ENCODE measurements at places on chromosomes 13 and 19.

DNA sequence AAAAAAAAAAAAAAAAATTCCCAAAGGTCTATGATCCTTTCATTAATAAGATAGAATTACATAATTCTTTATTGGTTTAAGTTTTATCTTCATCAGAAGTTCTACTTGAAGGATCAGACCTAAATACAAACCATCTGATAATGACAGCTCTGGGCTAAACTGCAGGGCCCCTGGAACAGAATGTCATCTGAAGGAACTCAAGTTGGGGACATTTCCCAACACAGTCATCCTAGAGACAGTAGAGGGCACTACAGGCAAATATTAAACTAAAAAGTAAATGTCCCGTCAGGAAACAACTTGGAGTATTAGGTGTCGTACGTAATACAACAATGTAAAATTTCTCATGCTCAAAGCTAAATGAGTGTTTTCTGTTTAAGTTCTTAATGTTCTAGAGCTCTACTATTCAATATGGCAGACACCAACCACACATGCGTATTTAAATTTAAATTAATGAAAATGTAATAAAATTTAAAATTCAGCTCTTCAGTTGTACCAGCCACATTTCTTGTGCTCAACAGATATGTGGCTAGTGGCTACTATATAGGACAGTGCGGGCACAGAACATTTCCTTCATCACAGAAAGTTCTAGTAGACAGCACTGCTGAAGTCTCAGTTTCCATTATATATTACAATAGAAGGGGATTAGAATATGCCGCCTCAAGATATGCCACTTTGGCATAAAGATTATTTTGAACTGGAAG lies 21.8 kb upstream of the NAXD start:
- no peak for DNase-seq

- DNase-seq: peak; percentile 73
Measured at GRCh38 chr19:50567882-50568727, at the start of gene LRRC4B. LRRC4B (minus strand) TSS chr19:50568435; CDS start chr19:50548838, 19,597 bp downstream.

DNA sequence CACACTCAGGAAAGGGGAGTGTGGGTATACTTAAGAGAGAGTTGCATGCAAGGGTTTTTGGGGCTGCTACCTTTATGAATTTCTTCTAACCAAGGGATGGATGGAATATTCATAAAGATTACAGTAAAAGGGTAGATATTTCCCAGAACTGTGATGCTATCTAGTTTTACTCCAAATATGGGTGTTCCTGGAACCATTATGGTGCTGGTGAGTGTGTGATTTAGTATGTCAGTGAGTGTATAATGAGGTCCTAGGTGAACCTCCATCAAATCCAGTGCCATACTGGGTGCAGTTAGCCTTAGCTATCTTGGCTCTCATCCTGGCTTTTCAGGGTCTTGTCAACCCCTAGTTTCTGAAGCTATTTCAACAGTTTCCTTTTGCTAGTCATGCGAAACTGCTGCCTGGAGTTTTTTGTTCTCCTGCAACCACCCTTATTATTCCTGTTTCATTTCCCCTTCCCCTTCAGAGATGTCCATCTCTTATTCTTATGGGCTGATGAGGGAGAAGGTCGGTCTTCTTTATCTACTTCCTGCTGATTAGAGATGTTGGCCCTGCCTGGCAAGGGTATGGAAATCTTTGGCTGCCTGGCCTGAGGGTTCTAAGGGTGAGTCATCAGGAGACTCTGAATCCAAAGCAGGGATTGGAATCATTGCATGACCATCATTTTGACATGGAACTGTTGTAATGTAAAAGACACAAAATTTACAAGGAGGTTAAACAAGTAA lies 202.3 kb downstream of the NBEA start:
- DNase-seq: no peak

- DNase-seq: no peak
Measured at GRCh38 chr13:90793261-90793820, 554.1 kb upstream of the MIR17HG start.

DNA sequence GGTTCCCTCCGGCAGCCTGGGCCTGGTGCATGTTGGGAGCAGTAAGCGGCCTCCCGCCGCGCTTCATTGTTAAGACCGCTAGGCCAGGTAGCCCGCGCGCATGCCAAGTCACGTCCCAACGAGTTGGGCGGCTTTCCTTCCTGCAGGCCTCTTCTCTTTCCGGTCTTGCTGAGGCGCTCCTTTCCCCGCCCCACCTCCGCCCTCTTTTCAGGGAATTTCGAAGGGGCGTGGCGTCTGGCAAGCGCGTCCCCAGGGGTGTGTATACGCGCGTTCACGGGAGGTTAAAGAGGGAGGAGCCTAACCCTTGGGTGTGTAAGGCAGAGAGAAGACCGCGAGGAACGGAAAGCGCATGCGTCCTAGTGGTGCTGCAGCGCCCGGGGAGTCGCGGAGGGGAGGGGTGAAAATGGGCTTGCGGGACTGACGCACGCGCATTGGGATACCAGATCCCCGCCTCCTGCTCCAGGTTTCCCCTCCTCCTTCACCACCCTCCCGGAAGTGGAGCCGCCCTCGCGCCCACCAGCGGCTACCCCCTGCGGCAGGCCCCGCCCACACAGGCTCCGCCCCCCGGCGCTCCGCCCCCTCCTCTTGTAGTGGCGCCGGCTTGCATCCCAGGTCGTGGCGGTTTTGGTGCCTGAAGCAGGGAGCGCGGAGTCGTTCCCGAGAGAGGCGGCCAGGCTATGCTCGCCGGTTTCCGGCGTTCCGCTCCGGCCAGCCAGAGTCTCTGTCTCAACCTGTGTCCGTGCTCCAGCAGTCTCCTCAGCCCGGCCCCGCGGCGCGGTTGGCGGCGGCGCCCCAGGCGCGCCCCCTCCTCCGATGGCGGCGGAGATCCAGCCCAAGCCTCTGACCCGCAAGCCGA lies at the start of gene WDFY2:
Gene WDFY2 (plus strand): TSS at position 588 of the 856 bp plus-strand sequence. CDS start 226 bp downstream, at position 814.
- peak; percentile 99 for DNase-seq

DNA sequence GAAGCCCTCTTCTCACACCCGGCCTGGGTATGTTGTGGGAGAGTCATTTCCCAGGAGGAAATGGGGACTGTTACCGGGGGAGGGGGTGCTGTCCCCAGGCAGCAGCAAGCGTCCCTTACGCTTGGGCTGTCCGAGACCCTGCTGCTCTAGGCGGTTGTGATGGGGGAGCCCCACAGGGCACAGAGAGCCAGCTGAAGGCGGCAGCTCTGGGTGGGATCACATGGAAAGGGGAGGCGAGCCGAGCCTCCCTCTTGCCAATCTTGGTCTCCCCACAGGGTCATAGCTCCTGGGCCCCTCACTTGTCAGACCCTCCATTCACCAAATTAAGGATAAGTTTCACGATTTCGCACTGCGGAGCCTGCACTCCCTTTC lies 22.0 kb downstream of the EPN1 start:
- DNase-seq: no peak

- no peak for DNase-seq
Measured at GRCh38 chr19:493391-494170, 2.7 kb upstream of the MADCAM1 start.

GRCh38 chr13:32825481-32825880 lies 190.7 kb upstream of the KL start:
- DNase-seq: no peak

- DNase-seq: no peak
Measured at GRCh38 chr13:69970520-69970919, 137.1 kb upstream of the ATXN8OS start.

DNA sequence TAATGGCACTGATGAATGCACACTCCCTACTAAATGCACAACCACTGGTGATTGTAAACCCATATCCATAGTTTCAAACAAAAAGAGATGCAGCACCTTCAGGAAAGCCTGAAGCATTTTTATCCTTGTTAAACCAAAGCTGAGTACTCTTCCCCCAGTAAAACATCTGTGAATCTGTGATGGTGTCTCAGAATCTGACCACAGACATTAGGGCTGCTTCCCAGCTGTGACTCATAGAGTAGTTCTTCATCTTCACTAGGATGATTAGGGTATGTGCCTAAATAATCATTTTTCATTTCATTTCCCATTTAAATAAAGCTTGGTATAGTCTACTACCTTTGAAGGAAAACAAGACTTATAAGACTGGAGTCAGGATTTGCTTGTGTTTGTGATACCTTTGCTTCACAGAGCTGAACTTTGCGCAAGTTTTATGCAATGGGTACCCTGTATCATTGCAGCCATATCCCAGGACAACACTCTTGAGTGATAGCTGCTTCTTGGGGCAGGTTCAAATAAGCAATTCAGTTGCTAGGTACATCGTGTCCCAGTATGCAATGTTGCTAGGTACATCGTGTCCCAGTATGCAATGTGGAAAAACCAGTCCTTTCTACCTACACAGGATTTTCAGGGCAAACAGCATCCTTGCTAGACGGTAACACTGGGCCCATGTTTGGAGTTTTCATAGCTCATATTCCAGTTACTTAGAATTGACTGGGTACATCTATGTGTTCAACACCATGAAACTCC lies 277.1 kb downstream of the IRS2 start:
- DNase-seq: no peak

DNA sequence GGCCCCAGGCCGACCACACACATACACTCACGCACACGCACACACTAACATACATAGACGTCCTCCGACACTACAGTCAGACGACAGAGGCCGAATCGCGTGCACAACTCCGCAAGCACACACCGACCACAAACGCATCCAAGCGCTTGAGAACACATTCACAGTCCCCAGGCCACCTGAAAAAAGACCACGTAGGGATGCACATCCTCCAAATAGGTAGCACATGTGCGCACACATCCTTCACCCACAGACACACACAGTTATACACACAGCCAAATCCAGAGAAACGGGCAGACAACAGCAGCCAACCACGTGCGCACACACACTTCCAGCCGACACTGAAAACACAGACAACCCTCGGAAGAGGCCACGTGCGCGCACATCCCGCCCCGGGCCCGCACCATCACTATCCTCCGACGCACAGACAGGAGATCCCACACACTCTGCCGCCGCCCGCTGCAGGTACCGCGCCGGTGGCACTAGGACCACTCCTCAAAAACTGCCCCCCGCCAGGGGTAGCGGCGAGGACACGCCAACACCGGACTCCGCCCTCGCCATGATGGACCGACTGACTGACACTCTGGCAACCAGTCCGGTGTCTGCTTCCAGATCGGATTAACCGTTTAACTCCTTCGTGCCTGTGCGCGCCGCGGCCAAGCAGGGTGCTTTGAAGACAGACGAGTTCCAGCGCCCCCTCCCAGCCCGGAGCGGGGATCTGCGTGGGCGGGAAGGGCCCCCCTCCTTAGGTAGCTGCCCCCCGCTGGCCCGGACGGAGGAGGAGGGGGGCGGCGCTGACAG lies 493 bp upstream of the PDE4A start:
- no peak for DNase-seq

- DNase-seq: peak; percentile 82
Measured at GRCh38 chr19:32404933-32405430, 588 bp upstream of the DPY19L3 start.

DNA sequence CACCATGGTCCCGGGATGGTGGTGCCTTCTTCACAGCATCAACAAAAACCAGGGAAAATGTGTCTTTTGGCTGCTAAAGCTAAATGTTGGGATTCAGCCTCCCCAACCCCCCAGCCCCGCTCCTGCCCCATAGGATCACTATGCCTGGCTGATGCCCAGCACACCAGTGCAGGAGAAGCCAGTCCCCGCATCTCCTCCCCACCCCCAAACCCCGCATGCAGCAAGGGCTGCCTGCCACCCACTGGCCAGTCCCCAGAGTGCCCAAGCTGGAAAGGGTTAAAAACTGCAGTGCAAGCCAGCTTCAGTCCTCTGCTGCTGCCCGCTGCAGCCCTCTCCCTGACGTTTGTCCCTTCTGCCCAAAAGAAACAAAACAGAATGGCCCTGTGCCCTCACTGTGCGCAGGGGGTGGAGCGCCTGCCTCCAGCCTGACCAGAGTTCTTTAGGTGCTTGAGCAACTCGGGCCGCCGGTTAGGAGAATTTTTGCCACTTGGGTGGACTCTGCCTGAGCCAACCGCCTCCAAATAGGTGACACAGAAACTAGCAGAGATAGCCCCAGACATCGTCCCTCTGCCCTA lies 3.7 kb downstream of the CALM3 start:
- DNase-seq: peak; percentile 25

- DNase-seq: no peak
Measured at GRCh38 chr13:83088858-83089257, 793.4 kb downstream of the SLITRK1 start.

GRCh38 chr19:28961772-28962500 lies 251.0 kb downstream of the UQCRFS1 start:
- no peak for DNase-seq

GRCh38 chr19:12946731-12947496 lies 1.3 kb downstream of the RAD23A start:
- no peak for DNase-seq

DNA sequence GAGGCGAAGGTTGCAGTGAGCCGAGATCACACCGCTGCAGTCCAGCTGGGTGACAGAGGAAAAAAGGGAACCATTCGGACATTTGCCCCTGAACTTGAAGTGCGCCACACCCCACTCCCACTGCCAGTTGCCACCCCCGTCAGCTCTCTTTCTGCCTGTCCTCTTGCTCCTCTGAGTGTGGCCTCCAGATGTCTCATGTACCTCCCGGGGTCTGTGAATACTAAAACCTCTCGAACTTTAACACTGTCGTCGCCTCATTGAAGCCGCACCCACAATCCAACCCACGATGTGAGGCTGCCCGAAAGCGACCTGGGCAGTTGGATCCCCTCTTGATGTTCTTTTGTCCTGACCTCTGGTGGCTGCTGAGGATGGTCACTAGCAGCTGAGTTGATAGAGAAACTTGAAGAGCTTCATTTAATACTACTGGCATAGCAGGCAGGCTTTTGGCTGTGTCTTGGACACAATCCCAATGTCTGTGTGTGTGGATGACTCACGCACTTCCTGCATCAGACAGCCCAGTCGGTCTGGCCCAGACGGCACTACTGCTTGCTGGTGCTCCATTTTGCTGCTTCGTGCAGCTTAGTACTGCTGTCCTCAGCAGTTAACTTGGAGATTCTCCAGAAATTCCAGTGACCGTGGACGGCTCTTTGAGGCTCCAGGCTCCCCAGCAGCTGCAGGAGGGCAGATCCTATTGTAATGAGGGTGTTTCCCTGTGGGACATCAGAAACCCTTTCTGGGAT lies 4.2 kb downstream of the FPR3 start:
- DNase-seq: peak; percentile 50

DNA sequence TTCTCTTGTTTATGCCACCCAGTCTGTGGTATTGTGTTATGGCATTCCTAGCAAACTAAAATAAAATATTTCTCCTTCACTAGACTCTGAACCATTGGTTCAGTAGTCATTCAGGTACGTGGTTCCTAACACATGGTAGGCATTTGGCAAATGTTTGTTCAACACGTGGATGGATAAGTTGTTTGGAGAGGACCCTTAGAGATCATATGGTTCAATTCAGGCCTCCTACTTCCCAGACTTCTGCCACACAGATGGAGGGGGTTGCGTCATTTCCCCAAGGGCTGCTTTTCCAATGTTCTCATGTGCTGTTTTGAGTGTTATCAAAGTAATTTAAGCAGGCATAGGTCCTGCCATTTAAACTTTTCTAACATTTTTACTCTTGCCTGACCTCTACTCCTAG lies 6.7 kb downstream of the CXCL17 start:
- DNase-seq: no peak

Data from anterior cingulate cortex (tissue), 58 donors.